Stimulated activated CD8-positive, alpha-beta memory T cell treated with anti-CD3 and anti-CD28 coated beads, Interleukin-7, amount 100 ng/mL, for 48 hours (primary cell): ENCODE measurements at places on chromosomes 3 and 15.

DNA sequence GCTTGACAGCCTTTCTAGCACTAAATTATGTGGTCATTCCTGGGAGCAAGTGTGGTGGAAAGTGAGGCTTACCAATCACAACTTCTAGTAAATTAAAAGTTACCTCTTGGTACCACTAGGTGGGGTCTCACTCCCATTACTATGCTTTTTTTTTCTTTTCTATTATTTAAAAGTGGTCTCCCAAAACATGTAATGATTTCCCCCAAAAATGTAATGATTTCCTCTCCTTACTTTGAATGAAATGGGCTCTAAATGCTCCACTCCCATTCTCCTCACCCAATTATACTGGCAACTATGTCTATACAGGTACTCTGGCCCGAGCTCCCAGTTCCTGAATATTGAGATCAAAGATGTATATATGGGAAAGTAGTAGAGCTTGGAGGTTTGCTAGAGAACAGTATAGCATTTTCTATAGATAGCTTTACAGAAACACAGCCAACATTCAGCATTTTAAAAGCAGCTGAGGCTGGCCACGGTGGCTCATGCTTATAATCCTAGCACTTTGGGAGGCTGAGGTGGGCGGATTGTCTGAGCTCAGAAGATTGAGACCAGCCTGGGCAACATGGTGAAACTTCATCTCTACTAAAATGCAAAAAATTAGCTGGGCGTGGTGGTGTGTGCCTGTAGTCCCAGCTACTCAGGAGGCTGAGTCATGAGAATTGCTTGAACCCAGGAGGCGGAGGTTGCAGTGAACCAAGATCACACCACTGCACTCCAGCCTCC, 70.9 kb downstream of the DCUN1D1 start:
- DNase-seq = no peak

DNA sequence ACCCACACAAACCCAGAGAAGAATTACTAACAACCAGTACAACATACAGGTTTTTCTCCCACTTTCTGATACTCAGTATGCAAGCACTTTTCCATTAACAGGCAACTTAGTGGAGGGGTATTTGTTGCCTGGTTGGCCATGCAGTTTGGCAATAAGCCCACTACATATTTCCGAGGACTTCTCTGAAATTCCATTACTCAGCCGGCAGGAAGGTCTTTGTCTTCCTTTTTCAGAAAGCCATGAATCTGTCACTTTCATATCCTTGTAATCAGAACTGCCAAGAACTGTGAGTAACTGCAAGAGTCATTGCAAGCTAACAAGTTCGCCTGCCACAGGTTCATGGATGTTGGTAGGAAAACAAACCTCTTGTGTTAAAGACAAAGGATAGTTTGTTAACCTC, 422.3 kb upstream of the ROBO1 start:
- DNase-seq = no peak

DNA sequence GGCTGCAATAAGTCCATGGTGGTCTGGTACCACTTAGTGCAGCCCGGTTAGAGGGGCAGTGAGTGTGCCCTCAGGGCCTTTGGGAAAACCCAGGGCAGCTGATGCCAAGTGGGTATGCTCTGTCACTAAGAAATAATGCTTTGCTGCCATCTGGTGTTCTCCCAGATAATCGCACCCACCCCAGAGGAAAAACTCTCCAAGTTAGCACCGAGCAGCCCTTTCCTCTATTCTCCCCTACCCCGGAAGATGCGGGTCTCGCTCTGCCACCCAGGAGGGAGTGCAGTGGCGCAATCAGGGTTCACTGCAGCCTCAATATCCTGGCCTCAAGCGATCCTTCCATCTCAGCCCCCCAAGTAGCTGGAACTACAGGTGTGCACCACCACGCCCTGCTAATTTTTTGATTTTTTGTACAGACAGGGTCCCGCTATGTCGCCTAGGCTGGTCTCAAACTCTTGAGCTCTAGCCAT, 21.3 kb upstream of the DAPK2 start:
- no peak for DNase-seq

GRCh38 chr3:197335428-197336132, 37.2 kb upstream of the DLG1 start:
- no peak for DNase-seq

- DNase-seq = no peak
Measured at GRCh38 chr15:52728899-52729298, 49.7 kb upstream of the ATOSA start.

DNA sequence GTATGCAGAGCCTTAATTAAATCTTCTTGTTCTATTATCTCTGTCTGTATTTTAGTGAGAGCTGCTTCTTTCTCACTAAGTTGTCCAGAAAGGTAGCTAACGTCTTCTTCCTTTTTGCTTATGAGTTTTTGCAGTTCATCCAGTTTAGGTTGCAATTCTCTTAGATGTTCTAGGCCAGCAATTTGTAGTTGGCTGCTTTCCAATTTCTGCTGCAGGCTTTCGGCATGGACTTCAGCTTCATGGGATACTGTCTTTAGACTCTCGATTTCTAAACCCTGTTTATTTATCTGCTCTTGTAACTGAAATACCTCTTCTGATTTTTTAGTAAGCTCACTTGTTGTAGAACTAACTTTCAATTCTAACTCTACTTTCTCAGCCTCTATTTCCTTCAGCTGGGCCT, 35.5 kb upstream of the HCLS1 start:
- no peak for DNase-seq

DNA sequence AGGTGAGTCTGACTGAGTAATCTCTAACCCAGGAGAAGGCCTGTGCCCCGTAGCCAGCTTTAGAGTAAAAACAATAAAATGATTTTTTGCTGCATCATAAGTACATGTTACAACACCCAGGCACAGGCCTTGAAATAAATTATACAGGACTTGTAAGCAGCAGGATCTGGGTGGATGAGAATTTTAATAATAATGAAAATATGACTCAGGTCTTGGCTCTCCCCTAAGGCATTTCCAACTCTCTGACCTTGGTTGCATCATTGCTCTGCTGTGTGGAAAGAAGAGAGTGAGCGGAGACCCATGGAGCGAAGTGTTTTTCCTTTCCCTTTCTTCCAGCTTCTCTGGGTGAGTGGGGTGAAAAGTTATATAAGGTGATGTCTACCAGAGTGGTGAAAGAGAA, 44.6 kb downstream of the EOMES start:
- DNase-seq = no peak

- DNase-seq = no peak
Measured at GRCh38 chr3:177410730-177411129, 213.4 kb upstream of the TBL1XR1 start.

GRCh38 chr3:149581681-149582370, 76.0 kb downstream of the WWTR1 start:
- no peak for DNase-seq

DNA sequence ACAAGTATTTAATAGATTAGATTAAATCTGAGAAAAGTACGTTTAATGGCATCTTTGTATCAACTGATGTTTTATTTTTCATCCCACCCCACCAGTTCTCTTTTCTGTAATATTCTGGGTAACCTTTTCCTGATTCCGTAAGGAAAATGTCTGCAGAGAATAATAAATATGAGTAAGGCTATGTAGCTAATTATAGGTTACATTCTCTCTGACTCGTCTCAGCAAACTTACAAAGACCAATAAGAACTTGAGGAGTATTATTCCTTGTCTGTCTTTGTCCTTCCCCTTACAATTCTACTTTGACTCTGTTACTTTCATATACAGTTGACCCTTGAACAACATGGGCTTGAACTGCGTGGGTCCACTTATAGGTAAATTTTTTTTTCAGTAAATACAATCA, 12.1 kb downstream of the SNAP23 start:
- DNase-seq = no peak

DNA sequence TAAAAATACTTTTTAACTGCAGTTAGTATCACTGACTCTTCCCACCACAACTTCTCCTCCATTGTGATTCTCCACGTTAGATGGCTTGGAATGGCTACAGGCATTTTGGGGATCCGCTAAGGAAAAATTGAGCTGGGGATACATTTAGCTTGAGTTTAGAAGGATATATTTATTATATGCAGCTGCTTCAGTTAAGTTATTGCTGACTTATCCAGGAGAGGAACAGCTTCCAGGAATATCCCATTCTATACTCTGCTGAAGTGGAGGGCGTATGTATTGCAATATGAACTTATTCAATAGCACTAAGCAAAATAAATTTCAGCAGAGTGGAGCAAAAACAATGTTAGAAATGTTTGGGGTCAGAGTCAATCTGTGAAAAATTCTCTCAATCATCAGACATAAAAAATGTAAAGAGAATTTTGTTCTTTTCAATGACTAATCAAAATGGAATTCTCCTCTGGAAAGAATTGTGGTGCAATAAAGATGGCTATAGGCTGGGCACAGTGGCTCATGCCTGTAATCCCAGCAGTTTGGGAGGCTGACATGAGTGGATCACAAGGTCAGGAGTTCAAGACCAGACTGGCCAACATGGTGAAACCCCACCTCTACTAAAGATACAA, 84.7 kb downstream of the NCEH1 start:
- DNase-seq = no peak

DNA sequence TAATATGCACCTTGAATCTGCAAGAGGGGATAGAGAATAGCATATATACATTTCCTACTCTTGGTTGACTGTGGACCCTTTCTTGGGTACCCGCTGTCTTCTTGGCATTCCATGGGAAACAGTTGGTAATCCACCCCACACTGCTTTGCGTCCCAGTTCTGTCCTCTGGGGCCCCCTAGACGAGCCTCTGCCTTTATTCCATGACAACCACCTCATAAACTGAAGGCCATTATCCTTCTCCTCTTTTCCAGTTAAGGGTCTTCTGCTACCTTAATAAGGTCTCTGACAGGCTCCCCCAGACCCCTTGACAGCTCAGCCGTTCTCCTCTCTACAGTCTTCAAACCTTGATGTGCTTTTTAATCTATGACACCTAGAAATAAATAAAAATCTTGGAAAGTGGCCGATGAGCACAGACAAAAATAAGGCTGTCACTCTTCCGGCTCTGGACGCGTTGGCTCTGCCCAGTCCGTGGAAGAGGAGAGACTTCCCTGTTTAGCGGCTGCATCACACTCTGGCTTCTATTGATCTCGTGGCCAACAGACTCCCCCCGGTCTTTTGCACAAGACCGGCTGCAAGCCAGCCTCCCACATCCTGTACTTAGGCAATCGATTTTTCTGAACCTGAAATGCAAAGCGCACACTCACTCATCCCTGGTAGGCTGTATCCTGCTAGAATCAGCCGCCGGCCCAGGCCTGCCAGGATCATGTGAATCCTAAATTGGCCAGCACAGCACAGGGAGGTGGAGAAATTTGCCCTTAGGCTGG, 251.0 kb upstream of the TLE3 start:
- no peak for DNase-seq
